ENCODE measurements at places on chromosomes 5 and 9.

DNA sequence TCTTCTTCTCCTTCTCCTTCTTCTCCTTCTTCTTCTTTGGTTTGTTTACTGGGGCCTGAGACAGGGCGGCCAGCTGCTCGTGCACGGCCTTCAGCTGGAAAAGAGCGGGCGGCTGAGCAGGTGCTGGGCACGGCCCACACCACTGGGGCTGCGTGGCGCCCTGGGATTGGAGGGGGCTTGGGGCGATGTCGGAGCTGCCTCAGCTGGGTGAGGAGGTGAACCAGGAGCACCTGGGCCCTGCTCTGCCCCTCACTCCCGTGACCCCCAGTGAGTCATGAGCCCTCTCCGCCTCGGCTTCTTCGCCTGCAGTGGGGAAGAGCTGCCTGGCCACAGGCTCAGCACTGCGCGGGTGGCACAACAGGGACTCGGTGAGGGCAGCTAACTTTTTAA, 14.9 kb downstream of the BRD3OS start:
- ATAC-seq, result no peak

- ATAC-seq, result no peak
Observed at GRCh38 chr9:112475318-112475717, 11.3 kb upstream of the KIAA1958 start.

- ATAC-seq, result no peak
Observed at GRCh38 chr5:23332650-23333251, 174.7 kb upstream of the PRDM9 start.

DNA sequence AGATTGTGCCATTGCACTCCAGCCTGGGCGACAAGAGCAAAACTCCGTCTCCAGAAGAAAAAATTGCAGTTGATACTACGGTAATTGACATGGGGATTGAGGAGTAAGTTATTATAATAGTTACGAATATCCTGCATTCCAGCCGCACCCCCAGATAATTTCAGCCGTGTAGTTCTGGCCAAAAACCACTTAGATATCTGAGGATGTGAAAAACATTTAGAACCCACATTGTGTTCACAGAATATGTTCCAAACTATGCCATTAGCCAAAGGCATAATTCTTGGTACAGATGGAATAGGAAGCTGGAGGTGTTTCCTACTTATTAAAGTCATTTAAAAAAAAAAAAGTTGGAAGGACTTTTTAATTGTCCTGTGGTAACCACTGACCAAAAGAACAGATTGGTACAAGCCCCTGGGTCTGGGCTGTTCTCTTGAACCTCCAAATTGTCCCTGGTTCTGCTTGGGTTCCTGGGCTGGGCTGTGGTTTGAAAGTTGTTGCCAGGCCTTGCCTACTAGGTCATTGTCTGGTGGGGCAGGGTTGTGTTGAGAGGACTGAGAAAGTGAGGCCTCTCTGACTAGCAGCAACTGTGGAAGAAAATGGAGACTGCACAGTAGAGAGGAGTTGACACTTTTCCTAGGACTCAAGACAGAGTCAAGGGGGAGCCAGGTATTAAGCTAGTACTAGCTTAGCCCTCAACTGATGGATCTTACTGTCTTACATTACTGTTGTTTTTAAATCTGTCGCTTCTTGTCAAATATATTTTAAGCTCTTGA, 198.8 kb downstream of the NR3C1 start:
- no peak for ATAC-seq

GRCh38 chr5:150167512-150167850, 903 bp downstream of the CDX1 start:
- no peak for ATAC-seq

DNA sequence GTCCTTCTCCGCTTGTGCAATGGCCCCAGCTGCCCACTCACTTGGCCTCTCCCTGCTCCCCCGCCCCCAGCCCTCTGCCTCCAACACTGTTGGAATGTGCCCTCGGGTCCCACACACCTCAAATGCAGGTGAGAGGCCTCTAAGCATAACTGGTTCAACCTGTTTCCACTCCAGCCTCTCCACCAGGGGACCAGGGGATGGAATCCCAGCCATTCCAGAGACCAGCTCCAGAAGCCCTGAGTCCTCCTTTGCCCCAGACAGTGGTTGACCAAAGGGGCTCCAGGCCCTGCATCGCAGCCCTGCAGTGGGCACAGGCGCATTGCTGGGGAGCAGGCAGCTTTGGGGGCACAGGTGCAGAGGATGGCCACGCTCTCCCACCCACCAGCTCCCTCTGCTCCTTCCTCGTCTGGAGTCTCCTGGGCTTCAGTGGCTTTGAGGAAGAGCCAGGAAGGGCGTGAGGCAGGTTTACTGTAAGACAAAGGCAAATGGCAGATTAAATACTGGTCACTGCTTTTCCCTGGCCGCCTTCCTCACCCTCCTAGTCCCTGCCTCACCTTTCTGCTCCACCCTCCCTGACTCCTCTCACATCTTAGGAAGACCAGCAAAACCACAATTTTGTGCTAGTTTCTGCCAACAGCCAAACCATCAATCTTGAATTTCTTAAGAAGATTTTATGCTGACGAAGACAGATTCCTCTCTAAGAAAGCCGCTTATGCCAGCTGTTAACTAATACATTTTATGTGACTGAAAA, 29.1 kb upstream of the IRX2 start:
- no peak for ATAC-seq

DNA sequence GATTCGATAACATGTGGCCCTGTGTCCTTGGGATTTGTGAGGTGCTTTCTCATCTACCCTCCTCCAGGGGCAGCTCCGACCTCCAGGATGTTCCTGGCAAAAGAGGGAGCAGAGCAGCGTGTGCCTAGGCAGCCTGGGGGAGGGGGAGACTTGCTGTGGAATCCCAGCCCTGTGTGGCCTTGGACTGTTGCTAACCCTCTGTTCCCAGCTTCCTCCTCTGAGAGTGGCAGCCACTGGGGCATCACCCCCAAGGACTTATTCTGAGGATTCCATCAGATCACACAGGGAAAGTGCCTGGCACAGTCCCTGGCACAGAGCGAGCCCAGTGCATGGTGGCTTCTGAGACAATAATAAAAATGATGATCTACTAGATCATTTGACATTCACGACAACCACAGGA, 265.1 kb upstream of the MVB12B start:
- ATAC-seq, result no peak

- ATAC-seq, result no peak
Observed at GRCh38 chr9:16767366-16767765, 103.1 kb downstream of the BNC2 start.

GRCh38 chr5:32170303-32171151, 3.6 kb downstream of the GOLPH3 start:
- ATAC-seq, result no peak

- no peak for ATAC-seq
Observed at GRCh38 chr5:178182158-178182876, 4.9 kb downstream of the GMCL2 start.

DNA sequence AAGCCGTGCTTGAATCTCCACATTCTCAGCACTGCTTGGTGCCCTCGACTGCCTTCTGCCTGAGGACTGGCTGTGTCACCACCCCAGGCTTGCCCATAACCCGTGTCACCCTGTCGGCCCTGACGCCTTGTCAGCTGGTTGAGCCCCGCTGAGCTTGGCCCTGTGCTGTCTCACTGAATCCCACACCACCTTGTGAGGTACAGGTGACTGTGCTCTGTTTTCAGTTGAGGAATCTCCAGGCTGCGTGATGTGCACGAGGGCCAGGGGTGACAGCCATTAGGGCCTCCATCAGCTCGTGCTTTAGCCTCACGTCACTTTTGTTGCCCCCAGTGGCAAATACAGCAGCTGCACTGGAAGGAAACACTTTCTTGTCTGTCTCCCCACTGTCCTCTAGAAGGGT, 90.7 kb downstream of the CACNA1B start:
- ATAC-seq, result no peak

DNA sequence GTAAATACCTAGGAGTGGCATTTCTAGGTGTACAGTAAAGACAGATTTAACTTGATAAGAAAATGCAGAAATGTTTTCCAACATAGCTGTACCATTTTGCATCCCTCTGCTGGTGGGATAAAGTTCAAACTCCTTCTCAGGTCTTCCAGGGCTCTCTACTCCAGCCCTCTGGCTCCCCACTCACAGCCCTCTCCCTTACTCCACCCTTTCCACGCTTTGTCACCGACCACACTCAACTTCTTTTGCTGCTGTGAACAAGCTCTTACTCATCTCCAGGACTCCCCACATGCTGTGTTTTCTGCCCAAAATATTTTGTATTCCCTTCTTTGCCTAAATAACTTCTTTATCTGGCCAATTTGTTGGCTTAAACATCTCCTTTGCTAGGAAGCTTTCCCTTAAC, 90.6 kb upstream of the OSMR start:
- peak; percentile 56 for ATAC-seq

- no peak for ATAC-seq
Observed at GRCh38 chr5:2960294-2960693, 208.8 kb upstream of the IRX2 start.

DNA sequence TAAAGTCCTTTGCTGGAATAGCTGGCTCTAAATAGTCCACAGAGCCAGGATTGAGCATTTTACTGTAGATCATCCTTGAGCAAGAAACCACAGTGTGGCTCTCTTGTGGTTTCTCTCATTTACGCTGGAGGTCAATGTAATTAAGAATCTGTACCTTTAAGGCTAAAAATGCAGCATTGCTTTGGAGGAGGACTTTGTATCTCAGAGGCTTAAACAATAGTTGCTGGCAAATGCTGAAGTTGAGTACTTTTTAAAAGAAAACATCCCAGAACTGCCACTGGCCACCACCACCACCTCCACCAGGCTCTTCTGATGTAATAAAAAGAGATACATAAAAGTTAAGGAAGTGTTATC, 177.3 kb upstream of the ADAMTSL1 start:
- ATAC-seq, result no peak

DNA sequence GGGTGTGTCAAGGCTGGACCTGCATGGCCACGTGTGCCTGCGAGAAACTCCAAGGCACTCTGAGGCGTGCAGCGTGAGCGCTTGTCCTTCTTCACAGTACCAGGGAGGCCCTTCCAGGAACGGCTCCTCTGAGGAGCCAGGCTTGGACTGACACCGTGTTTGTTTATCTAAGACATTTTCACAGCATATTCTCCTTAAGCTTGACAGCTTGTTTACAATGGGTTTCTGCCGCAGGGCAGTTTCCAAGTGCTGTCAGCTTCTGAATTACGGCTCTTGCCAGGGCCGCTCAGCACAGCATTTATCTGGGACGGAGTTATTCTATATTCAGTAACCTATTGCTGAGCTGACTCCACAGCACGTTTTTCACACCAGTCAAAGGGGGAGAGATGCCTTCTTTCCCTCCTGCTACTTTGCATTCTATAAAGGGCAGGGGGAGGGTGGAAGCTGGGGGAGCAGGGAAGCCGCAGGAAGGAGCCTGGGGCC, 98.4 kb downstream of the LMNB1 start:
- ATAC-seq, result peak; percentile 95

- peak; percentile 95 for ATAC-seq
Observed at GRCh38 chr9:35277628-35278359, 116.0 kb downstream of the UNC13B start.

DNA sequence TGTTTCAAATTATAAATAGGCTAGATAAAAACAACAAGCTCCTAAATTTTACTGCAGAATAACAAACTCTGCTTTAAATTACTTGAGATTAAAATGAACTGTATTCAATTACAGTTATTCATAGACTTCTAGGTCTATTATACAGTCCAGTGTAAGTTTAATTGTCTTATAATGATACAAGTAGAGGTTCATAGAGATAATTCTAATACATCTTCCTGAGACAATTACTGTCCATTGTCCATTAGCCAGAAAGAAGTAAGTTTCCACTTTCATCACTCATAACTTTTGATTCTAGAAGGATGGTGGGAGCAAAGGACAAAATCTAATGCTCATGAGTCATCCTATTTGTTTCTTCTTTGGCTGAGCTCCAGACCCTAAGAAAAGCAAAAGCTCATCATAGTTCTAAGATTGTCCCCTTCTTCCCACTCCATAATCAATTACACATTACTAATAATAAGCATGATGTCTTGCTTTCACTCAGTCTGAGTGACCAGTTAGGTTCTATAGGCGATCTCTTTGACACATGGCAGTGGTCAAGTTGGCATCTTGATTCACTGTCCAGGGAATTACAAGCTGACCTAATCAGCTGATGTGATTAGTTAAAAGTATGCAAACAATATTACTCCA, 502.5 kb upstream of the IZUMO3 start:
- ATAC-seq, result no peak

DNA sequence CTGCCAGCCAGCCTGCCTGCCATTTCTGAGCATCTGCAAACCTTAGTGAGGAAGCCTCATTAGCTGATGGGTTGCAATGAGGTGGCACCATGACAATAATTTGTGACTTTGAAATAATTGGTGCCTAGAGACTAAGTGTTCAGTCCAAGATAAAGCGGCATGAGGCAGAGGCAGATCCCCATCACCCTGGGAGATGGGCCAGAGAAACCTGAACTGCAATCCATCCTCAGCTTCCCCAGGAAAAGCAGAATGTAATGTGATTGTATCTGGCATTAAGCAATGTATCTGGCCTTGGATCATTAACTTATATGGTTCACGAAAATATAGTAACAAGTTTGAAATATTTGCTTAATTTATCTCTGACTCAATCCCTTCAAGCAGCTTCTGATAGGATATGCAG, 101.0 kb downstream of the SPOCK1 start:
- ATAC-seq, result no peak

DNA sequence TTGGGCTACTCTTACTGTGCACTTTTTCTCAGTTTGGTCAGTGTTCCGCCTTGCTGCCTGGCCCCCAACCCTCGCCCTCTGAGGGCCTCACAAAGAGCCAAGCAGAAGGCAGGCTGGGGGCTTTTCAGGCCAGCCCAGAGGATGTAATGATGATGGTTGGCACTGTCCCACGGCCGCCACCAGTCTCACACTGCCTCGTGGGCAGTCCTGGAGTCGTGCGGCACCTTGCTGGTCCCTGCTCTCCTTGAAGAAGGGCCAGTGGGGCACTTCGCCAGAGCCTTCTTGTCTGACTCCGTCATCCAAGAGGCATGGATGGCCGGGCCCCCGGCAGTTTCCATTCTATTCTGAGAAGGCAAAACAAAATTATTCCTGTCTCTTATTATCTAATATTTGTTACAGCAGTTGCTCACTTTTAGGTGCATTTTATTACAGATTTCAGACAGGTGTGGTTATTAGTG, 21.0 kb downstream of the TENT4A start:
- ATAC-seq, result no peak

DNA sequence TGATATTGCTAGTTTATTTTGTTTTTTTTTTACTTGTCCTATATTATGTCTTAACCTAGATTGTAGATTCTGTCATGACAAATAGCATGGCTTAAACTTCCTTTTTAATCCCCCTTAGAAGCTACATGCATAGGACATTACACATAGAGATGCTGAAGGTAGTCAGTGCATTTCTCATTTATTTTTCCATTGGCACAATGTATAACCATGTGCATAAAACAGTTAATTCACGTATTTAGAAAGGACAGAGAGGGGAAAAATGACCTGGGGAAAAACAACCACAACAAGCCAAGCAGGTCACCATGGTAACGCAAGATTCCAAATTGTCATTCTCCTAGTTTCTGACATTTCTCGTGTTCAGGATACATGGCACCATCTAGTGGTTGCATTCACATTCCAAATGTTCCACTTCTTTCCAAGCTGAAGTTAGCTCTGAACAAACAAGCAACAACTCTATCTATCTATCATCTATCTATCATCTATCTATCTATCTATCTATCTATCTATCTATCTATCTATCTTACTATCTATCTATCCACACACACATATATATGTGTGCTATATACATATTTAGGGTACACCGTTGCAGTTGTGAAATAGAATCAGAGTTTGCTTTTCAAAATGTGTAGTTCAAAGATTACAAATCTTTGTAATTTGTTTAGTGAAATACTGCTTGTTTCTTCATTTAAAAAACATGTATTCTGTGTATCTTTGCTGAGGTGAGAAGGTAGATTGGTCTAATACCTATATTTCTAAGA, 487.2 kb upstream of the ST8SIA4 start:
- ATAC-seq, result peak; percentile 83

- ATAC-seq, result peak; percentile 68
Observed at GRCh38 chr9:126985870-126986498, 71.4 kb downstream of the RALGPS1 start.

- ATAC-seq, result peak; percentile 33
Observed at GRCh38 chr5:140546851-140547507, 483 bp upstream of the EIF4EBP3 start.
